ENCODE measurements at places on chromosomes 4 and X.

GRCh38 chrX:21816136-21816535, 23.3 kb upstream of the MBTPS2 start:
- no peaks in the 10 kb centered on the region for H3K4me1 ChIP-seq
- H3K27me3 ChIP-seq, result no peaks in the 10 kb centered on the region
- H3K4me3 ChIP-seq, result no peak overlapping the region
- no peak overlapping the region for H3K27ac ChIP-seq
- no peaks in the 10 kb centered on the region for H3K36me3 ChIP-seq

- no peak for DNase-seq
- H3K4me1 ChIP-seq, result no peaks in the 10 kb centered on the region
- no peak overlapping the region for H3K27ac ChIP-seq
- H3K36me3 ChIP-seq, result no peaks in the 10 kb centered on the region
Observed at GRCh38 chrX:119990556-119991004, 47.0 kb upstream of the NKAP start.

- no peak overlapping the region for H3K4me3 ChIP-seq
- H3K36me3 ChIP-seq, result no peaks in the 10 kb centered on the region
- no peak for DNase-seq
- H3K27me3 ChIP-seq, result peaks cover 32% of the 10 kb centered on the region
- H3K4me1 ChIP-seq, result no peaks in the 10 kb centered on the region
Observed at GRCh38 chrX:11564546-11564945, 101.2 kb downstream of the ARHGAP6 start.

GRCh38 chrX:104137496-104137895, 19.3 kb downstream of the SLC25A53 start:
- no peak for DNase-seq
- no peak overlapping the region for H3K27ac ChIP-seq
- H3K27me3 ChIP-seq, result no peaks in the 10 kb centered on the region
- no peaks in the 10 kb centered on the region for H3K36me3 ChIP-seq
- H3K4me1 ChIP-seq, result no peaks in the 10 kb centered on the region

DNA sequence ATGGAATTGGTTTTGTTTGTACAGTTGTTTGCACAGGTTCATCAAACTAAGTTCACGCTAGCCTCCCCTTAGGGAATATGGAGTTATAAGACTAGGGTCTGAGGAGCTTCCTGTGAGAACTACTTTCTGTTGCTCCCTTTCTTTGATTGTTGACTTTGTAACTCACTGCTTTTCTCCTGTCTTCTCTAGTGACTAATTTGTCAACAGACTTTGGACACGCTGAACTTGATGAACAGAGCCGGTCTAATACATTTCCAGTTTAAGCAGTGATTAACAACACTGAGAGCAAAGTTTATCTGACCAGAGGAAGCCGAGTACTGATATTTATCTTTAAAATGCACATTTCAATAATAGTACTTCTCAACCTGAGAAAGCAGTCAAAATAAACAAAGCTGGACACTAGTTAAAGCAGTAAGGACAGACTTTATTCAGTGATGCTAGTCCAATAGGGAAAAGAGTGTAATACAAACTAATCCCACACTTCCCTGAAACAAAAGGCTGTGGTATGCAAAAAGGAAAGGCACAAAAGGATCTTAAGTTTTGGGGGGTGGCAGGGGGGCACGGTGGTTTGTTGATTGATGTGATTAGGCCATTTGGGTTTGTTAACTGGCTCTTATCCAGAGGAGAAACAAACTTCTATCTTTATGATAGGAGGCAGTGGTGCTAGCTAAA, 2.7 kb upstream of the NUDT9 start:
- H3K4me3 ChIP-seq, result no peak overlapping the region
- no peak overlapping the region for H3K27ac ChIP-seq
- peaks cover 20% of the 10 kb centered on the region for H3K4me1 ChIP-seq
- H3K27me3 ChIP-seq, result no peaks in the 10 kb centered on the region
- no peaks in the 10 kb centered on the region for H3K36me3 ChIP-seq

- H3K27ac ChIP-seq, result no peak overlapping the region
- no peaks in the 10 kb centered on the region for H3K36me3 ChIP-seq
- H3K4me3 ChIP-seq, result no peak overlapping the region
Observed at GRCh38 chr4:152072001-152072485, 311.2 kb upstream of the GATB start.

DNA sequence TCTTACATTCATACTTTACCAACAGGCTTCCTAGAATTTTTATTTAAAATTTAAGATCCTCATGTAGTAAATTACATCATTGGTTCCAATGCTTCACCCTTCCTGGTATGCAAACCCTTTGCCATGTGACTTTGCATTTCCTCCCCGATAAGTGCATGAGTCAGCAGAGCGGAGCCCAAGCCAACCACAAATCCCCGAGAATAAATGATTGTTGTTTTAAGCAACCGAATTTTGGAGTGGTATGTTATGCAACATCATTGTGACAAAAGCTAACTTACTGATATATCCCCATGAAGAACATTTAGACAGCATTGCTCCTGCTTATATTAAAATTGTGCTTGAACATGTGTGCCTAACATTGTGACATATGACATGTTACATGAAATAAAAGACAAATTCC, 199.4 kb upstream of the DDX53 start:
- no peak overlapping the region for H3K4me3 ChIP-seq
- H3K27ac ChIP-seq, result no peak overlapping the region
- no peaks in the 10 kb centered on the region for H3K4me1 ChIP-seq
- no peaks in the 10 kb centered on the region for H3K27me3 ChIP-seq

DNA sequence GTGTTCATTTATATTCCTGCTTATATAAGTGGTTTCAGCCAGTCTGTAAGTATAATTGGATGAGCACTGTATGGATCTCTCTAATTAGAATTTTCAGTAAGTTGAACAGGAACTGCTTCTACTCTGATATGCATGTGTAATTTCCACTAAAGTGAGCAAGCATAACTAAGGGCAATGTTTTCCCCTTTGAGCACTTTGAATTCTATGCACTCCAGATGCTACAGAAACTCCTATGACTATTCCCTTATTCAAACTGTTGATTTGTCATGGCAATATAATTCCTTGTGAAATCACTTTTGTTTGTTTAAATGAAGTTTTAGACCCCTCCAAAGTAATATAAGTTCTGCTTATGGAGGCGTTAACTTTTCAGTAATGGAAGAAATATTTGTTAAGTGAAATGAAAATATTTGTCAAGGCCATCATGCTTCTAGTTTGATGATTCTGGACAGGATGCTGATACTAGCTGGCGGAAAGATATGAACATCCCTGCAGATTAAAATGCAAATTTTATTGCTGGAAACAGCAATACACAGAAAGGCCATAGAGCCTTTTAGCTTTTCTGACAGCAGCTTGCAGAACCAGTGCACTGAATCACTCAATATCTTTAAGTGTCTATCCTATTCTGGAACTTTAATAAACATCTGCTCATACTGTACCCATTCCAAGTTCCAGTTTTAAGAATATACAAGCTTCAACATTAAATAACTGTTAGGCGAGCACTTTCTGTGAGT, 1460.8 kb downstream of the RAPGEF2 start:
- H3K4me3 ChIP-seq, result no peak overlapping the region
- no peak for DNase-seq
- H3K27me3 ChIP-seq, result no peaks in the 10 kb centered on the region
- no peaks in the 10 kb centered on the region for H3K36me3 ChIP-seq
- H3K27ac ChIP-seq, result no peak overlapping the region
